Aorta (tissue), 5 donors: ENCODE measurements at places on chromosomes 2 and 18. TPM values are rescaled to one million over a fixed set of nuclear protein-coding genes. Genes with fewer than 3 reads are reported as not detected.
A peak's percentile ranks its signal among the peaks of the same experiment; 100 is the strongest.

The MAL gene
- 1.9 TPM for total RNA-seq

The GALNT13 gene
- total RNA-seq = 4.9 TPM

The RFTN2 gene
- total RNA-seq = 17.5 TPM

The POTEJ gene
- total RNA-seq = not detected

The GAREM2 gene
- total RNA-seq = 7.7 TPM

The PCARE gene
- total RNA-seq = not detected

The UGT1A8 gene
- not detected for total RNA-seq

DNA sequence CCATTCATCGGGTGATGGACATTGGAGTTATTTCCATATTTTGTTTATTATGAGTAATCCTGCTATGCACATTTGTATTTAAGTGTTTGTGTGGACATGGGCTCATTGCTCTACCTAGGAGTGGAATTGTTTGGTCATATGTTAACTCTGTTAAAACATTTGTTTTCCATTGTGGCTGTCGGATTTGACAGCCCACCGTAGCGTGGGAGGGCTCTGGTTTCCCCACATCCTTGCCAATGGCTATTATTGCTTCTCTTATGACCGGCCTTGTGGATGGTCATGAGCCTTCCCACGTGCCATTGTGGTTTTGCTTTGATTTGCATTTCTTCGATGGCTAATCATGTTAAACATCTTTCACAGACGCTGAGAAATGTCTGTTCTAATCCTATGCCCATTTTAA is 92.0 kb downstream of the ZNF236 start:
- no peak for DNase-seq

- no peak for DNase-seq
These were observed 36.3 kb upstream of the SMAD7 start for GRCh38 chr18:48986851-48987761.

GRCh38 chr2:235864733-235865515 is 303.3 kb downstream of the GBX2 start:
- DNase-seq = no peak

- DNase-seq = no peak
These were observed 732.2 kb downstream of the SOCS6 start for GRCh38 chr18:71021030-71021362.

GRCh38 chr2:169012812-169013627 is 18.1 kb downstream of the ABCB11 start:
- no peak for DNase-seq

DNA sequence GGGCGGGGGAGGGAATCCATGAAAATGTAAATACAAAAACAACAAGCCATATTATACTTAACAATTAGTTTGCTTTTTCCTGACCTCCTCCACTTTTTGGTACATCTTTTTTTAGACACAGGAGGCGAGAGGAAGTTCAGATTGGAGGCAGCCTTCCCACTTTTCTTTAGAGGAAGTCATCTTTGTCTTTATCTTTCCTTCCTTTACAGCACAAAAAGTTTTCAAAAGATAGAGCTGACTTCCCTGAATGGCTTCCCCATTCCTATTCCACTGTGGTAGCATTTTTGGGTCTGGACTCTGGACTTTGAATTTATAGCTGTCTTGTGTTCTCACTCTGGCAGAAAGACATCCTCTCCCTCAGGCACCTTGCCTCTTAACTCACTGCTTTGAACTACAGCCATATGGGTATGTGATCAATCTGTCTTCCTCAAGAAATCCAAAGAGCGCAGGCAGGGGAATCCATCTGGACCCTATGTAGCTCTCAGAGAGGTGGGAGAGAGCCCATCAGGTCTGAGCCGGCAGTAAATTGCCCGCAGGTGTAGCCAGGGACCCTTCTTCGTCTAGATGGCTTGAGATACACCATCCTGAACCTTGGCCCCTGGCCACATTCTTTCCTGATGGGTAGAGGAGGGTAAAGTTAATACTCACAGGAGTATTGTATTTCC is 101.9 kb downstream of the AQP4 start:
- DNase-seq = no peak

DNA sequence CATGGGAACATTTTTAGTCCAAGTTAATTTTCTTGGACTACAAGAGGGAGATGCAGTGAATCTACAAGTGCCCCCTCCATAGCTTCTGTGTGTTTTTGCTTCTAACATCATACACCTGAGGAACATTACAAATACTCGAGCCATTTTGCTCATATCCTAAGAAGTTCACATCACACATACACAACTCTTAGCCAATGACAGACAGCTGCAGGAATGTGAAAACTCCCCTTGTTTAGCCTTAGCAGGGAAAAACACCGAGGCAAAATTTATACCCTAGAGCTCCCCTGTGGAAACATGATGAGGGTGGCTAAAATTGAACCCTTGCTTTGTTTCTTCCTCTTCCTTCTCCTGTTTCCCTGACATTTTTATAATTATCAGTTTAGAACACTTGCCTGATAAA is 928.3 kb upstream of the NRXN1 start:
- no peak for DNase-seq

GRCh38 chr18:55737781-55738468 is 149.9 kb upstream of the TCF4 start:
- DNase-seq = no peak

DNA sequence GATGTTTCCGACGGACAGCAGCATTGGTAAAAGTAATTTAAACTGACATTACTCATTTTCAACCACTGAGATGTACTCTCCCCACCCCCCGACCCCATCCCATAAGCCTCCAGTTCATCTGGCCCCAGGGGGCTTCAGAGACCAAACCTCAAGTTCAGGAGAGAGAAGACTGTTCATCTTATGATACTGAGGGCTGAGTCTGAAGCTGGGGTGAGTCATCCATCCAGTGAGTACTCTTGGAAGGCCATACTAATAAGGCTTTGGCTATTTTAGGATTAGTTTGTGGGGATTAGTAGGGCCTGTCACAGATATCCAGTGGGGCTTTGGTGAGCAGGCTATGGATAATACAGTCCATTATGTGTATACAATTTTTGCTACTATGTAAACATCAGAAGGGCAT is 125.3 kb upstream of the APCDD1 start:
- DNase-seq = no peak

GRCh38 chr2:43178602-43179542 is 47.5 kb downstream of the ZFP36L2 start:
- peak; percentile 89 for DNase-seq

DNA sequence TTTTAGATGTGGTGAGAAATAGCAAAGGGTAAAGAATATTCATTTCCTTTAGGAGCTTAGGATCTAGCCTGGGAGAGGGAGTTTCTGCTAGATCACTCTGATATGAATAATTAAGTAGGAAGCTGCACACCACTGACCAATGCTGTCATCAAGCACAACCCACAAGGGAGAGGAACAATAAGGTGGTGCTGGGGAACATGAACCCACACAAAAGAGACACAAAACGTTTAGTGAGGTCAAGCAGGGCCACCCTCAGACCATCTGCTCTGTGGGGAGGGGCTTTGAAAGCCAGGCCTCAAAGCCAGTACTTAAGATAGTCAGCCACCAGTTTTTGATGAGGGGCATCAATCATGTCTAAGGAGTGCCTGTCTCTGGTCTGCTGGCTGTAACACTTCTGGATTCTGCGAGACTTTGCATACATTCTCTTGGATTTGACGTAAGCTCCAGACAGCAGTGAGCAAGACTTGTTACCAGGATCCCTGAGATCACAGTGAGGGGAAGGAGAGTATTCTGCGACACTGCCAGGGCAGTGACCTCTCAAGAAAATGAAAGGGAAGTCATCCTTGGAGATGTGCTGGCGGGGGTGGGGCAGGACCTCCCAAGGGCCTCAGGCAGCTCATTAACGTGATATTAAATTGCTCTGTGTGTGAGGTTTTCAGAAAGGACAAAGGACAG is 127.0 kb downstream of the CCBE1 start:
- no peak for DNase-seq

DNA sequence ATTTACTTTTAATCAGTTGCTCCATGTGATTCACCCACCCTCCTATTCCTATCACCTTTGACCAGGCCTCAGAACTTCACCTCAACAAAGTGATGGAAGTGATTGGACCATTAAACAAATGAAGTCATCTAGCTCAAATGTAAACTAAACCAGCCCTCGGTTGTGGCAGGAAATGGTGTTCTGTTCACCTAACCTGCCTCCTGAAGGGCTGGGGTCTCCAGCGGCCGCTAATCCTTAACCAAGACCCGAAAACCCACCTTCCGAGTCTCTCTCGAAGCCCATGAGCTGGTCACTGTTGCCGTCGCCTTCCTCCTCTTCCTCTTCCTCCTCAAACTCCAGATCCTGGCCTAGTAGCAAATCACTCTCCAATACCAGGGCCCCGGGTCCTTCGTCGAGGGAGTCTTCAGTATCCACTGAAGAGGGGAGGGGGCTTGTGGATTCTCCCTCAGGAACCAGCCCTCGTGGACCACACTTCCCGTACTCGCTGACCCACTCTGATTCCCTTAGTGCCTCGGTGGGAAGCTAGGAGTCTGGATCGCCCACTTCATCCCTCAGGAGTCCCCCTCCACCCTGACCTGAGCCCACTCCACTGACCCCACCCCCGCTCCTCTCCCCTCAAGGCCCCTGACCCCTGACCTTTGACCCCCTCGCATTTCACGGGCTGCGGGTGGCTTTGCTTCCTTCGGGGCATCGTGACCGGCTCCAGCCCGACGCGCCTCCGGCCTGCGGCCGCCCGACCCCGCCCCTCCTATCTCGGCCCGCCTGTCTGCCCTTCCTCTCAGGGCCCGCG is 503 bp downstream of the ZNF513 start:
- peak; percentile 89 for DNase-seq

DNA sequence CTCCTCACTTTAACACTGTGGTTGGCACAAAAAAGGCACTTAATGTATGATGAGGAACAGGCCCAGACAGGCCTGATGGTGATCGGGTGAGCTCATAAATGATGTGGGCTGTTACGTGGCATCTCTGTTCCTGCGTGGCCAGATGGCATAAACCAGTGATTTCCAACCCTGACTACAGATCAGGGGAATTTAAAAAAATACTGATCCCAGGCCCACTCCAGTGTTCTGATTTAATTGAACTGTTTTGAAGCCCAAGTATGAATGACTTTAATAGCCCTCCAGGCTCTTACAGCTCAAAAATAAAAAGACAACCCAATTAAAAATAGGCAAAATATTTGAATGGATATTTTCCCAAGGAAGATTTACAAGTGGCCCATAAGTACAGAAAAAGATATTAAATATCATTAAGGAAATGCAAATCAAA is 48.2 kb downstream of the LIPG start:
- DNase-seq = no peak

DNA sequence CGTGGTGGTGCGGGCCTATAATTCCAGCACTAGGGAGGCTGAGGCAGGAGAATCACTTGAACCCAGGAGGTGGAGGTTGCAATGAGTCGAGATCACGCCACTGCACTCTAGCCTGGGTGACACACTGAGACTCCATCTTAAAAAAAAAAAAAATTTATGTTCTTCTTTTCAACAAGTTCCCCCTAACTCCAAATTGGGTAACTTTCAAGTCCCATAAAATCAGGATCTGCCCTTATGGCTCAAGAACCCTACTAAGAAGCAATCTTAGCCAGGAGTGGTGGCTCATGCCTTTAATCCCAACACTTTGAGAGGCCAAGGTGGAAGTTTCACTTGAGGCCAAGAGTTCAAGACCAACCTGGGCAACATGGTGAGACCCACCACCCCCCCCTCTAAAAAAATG is 30.3 kb upstream of the TLK1 start:
- DNase-seq = no peak

GRCh38 chr2:113126845-113127645 is at the start of gene IL1RN:
IL1RN (plus strand) TSS chr2:113127598; CDS start chr2:113127625, 27 bp downstream.
- no peak for DNase-seq

GRCh38 chr2:185628985-185629384 is 109.6 kb upstream of the FSIP2 start:
- DNase-seq = no peak
